Naive thymus-derived CD8-positive, alpha-beta T cell (primary cell): ENCODE measurements at places on chromosomes 1 and 21. TPM values are rescaled to one million over a fixed set of nuclear protein-coding genes. Genes with fewer than 3 reads are reported as not detected.

Gene SLC45A1
- polyA plus RNA-seq = 0.81 TPM

- no peak overlapping the region for H3K4me3 ChIP-seq
- no peak for DNase-seq
- H3K27ac ChIP-seq = no peak overlapping the region
- H3K36me3 ChIP-seq = no peaks in the 10 kb centered on the region
Observed at GRCh38 chr1:43258370-43258769, 11.4 kb upstream of the TMEM125 start.

DNA sequence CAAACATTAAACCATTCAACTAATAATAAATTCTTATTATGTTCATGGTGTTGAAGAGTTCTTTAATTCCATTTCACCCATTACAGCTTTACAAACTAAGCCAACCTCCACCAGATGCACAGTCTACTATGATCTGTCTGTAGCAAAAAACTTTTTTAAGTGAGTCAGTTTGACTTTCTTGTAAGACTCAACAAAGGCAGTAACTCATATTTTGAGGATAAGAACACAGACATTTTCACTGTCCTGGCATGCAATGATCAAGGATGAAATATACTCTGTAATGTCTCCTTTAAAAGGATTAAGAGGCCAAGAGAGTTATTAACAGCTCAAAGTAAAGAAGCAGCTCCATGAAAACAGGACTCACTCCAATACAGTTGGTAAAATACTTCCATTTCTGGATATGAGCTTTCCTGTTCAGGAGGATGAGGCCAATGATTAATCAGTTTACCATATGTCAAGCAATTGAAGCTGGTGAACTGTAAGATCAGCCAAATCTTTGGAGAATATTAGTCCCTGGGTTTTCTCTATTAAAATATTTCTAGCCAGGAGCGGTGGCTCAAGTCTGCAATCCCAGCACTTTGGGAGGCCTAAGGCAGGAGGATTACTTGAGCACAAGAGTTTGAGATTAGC, 20.6 kb downstream of the XKR8 start:
- no peaks in the 10 kb centered on the region for H3K27me3 ChIP-seq
- no peaks in the 10 kb centered on the region for H3K4me1 ChIP-seq

Gene RCAN3
- polyA plus RNA-seq = 150 TPM

DNA sequence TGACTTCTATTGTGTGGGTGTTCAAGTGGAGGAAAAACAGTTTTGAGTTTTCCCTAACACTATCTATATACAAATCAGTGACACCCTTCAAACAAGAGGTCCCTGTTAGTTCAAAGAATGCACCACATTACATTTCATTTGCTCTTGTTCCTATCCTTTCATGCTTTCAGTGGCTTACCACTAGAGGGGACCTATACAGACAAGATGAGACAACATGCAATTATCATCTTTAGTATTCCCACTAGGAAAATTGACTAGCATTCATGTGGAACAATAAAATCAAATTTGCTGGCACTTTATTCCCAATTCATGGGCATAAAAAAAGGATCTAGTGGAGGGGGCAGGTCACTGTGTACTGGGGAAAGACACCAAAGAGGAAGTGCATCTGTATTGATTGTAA, 13.3 kb upstream of the SIPA1L2 start:
- no peaks in the 10 kb centered on the region for H3K27me3 ChIP-seq
- H3K4me3 ChIP-seq = no peak overlapping the region
- H3K27ac ChIP-seq = no peak overlapping the region

DNA sequence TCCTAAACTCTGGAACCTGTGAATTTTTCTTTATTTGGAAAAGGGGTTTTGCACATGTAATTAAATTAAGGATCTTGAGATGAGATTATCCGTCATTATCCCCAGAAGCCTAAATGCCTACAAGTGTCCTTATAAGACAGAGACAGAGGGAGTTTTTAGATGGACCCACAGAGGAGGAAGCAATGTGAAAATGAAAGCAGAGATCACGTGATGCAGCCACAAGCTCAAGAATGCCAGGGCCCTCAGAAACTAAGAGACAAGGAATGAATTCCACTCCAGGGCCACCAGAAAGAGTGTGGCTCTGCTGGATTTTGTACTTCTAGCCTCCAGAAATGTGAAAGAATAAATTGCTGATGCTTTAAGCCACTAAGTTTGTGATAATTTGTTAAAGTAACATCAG, 183.6 kb upstream of the UBE2U start:
- no peaks in the 10 kb centered on the region for H3K36me3 ChIP-seq
- H3K27ac ChIP-seq = peak overlapping the region; percentile 1
- H3K4me1 ChIP-seq = peaks cover 12% of the 10 kb centered on the region
- H3K27me3 ChIP-seq = peaks cover 3% of the 10 kb centered on the region

GRCh38 chr1:111736548-111737215, 2.5 kb downstream of the INKA2 start:
- no peak overlapping the region for H3K4me3 ChIP-seq
- H3K36me3 ChIP-seq = no peaks in the 10 kb centered on the region
- peaks cover 26% of the 10 kb centered on the region for H3K4me1 ChIP-seq
- peaks cover 18% of the 10 kb centered on the region for H3K27me3 ChIP-seq
- no peak overlapping the region for H3K27ac ChIP-seq

DNA sequence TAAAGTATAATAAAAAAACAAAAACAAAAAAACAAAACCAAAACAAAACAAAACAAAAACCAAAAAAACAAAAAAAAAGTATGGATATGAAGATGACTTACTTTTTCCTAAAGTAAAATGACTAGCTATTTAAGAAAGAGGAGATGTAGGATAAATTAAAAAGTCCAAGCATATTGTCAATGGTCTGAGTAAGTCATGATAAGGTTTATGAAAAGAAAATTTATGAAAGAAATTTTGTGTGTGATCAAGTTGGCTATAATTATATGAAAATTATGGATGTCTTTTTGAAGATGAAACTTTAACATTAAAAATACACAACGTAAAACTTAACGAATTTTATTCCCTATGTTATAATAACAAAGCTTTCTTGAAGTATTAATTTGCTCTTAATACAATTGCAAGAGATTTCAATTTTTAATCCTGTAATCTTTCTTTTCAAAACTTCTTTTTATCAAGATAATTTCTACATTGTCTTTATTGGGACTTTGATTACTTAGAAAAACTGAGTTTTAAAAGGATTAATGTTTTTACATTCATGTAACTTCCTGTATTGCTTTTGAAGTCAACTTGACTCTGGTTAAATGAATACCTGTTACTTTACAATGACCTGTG, 200.9 kb upstream of the IVNS1ABP start:
- DNase-seq = no peak
- peaks cover 6% of the 10 kb centered on the region for H3K27me3 ChIP-seq
- peaks cover 21% of the 10 kb centered on the region for H3K36me3 ChIP-seq
- H3K4me1 ChIP-seq = peaks cover 1% of the 10 kb centered on the region
- H3K4me3 ChIP-seq = no peak overlapping the region
- no peak overlapping the region for H3K27ac ChIP-seq

DNA sequence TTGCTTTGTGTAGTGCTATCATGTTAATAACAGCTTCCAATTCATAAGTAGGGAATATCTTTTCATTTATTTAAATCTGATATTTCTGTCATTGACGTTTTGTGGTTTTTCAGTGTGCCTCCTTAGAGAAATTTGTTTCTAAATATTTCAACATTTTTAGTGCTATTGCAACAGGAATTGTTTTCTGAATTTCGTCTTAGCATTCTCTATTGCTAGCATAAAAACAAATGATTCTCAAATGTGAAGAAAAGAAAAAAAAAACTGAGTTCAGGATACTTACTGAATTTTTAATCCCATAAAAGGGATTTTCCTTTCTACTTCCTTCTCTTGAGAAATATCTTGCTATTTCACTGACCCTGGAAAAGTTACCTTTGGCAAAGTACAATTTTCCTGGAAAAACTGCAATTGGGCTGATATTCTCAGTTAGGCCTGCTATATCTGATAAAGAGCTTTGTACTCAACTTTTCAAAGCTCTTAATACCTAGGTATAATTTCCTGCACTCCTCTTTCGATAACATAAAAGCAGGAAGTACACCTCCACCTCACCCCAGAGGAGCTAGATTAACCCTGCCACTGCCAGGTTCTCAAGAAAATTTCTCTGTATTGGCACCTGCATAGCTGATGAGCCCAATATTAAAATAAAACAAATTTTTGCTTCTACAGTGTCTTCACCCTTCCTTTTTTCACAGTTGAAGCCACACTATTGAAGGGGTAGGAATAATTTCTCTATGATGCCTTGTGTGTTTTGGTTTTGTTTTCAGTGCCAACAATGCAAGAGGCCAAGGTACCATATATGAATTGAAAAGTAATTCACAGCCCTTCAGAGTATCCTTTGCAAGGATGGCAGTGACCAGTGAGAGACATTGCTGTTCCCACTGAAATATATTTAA, 35.6 kb downstream of the PTPN14 start:
- no peak overlapping the region for H3K4me3 ChIP-seq
- no peaks in the 10 kb centered on the region for H3K27me3 ChIP-seq
- no peaks in the 10 kb centered on the region for H3K4me1 ChIP-seq
- H3K27ac ChIP-seq = no peak overlapping the region
- no peak for DNase-seq

Gene BCL2L15
- polyA plus RNA-seq = not detected

DNA sequence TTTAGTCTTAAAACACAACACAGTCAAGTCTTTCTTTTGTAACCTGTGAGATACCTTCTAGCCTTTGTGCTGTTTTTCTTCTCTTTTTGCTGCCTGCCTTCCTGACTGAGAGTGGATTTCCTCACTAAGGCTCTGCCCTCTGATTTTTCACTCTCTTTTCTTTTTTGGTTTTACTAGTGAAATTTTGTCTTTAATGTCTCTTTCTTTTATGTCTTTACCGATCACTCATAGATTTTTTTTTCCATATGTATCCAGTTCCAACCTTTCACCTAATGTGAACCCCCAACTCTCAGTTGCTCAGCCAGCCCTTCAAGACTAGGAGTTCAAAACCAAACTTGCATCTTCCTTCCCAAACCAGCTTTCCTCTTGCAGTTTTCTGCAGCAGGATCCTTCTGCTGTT, 6.5 kb downstream of the LGALS8 start:
- peaks cover 35% of the 10 kb centered on the region for H3K4me1 ChIP-seq
- no peaks in the 10 kb centered on the region for H3K36me3 ChIP-seq
- no peak for DNase-seq

Gene KCNH1
- not detected for polyA plus RNA-seq

- no peaks in the 10 kb centered on the region for H3K36me3 ChIP-seq
- no peak for DNase-seq
- no peaks in the 10 kb centered on the region for H3K4me1 ChIP-seq
- H3K27ac ChIP-seq = no peak overlapping the region
- H3K27me3 ChIP-seq = peaks cover 16% of the 10 kb centered on the region
Observed at GRCh38 chr1:60065199-60065598, 8.4 kb downstream of the C1orf87 start.

- H3K4me1 ChIP-seq = no peaks in the 10 kb centered on the region
- no peaks in the 10 kb centered on the region for H3K36me3 ChIP-seq
- H3K4me3 ChIP-seq = no peak overlapping the region
- H3K27ac ChIP-seq = no peak overlapping the region
- DNase-seq = no peak
Observed at GRCh38 chr1:162333991-162334390, 42.7 kb downstream of the SPATA46 start.

Gene ELAPOR1
- polyA plus RNA-seq = 9.2 TPM

Gene FUCA1
- 13.8 TPM for polyA plus RNA-seq

DNA sequence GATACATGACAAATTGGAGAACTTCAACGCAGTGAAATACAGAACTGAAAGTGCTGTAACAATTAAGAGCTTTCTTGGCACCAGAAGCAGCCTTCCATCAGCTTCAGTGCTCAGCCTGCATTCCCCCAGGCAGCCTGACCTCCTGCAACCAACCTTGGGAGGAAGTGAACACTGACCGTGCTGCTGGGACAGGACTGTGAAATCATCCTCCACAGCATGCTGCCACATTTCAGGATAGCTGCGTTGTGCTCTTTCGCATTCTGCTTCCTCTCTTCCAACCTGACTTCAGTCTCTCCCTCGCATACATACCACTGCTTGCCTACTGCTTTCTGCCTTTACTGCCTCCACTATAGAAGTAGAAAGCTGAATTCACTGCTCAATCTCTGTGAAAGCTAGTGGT, 388.6 kb downstream of the RWDD3 start:
- H3K4me1 ChIP-seq = no peaks in the 10 kb centered on the region
- H3K4me3 ChIP-seq = no peak overlapping the region
- H3K27ac ChIP-seq = no peak overlapping the region
- no peaks in the 10 kb centered on the region for H3K27me3 ChIP-seq
- no peak for DNase-seq

GRCh38 chr1:246058466-246058865, 448.6 kb downstream of the SMYD3 start:
- no peak for DNase-seq
- H3K27me3 ChIP-seq = no peaks in the 10 kb centered on the region
- peaks cover 2% of the 10 kb centered on the region for H3K4me1 ChIP-seq
- no peak overlapping the region for H3K4me3 ChIP-seq

Gene RGL1
- polyA plus RNA-seq = 1.8 TPM

Gene IGSF9
- not detected for polyA plus RNA-seq

DNA sequence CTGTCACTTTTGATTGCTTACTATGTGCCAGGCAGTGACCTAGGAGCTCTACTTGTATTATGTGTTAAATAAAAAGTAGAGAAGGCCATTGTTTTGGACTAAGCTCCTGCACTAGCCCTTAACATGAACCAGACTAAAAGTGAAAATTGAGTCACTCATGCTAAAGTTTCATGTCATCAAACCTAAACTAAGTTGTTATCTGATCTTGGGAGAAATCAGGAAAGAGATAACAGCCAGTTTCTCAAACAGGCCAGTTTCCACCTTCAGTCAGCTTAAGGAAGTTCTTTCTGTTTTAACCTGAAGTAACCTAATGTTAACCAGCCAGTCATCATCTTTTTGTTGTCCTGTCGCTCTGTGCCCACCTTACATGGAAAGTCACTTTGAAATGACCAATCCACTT, 102.1 kb upstream of the MARK1 start:
- DNase-seq = no peak
- H3K27ac ChIP-seq = no peak overlapping the region
- no peaks in the 10 kb centered on the region for H3K36me3 ChIP-seq
- H3K4me1 ChIP-seq = no peaks in the 10 kb centered on the region

Gene LIX1L
- 26.3 TPM for polyA plus RNA-seq

DNA sequence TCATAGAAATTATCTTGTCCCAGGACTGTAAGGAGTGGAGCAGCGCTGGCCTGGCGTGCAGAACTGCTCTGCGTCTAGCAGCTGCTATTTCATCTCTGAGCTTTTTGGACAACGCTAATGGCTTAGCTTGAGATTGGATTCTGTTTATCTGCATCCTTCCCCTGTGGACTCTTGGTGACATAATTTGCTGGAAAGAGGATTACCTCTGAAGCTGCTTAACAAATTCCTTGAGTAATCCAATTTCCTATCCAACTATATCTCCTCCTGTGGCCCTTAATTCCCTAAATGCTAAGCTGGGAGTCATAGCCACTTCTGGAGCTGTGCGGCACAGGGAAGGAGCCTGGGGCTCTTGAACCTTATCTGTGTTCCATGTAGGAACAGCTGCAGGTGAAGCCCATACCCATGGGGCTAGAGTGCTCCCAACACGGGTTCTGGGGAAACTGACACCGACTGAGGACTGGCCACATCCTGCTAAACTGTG, 43.2 kb downstream of the IL6R start:
- peaks cover 16% of the 10 kb centered on the region for H3K4me1 ChIP-seq
- H3K27ac ChIP-seq = no peak overlapping the region
- H3K36me3 ChIP-seq = peaks cover 82% of the 10 kb centered on the region
- no peak for DNase-seq

- DNase-seq = no peak
- no peaks in the 10 kb centered on the region for H3K4me1 ChIP-seq
- peaks cover 4% of the 10 kb centered on the region for H3K27me3 ChIP-seq
- no peak overlapping the region for H3K4me3 ChIP-seq
Observed at GRCh38 chr1:203196371-203196770, 9.9 kb upstream of the CHI3L1 start.
